NCI-H510A treated with DMSO at 0.1 percent for 48 hours (cell line): ENCODE measurements at places on chromosomes 3 and 15.
A peak's percentile ranks its signal among the peaks of the same experiment; 100 is the strongest.

GRCh38 chr15:60328852-60329443, 68.8 kb downstream of the ANXA2 start:
- DNase-seq = peak; percentile 12

DNA sequence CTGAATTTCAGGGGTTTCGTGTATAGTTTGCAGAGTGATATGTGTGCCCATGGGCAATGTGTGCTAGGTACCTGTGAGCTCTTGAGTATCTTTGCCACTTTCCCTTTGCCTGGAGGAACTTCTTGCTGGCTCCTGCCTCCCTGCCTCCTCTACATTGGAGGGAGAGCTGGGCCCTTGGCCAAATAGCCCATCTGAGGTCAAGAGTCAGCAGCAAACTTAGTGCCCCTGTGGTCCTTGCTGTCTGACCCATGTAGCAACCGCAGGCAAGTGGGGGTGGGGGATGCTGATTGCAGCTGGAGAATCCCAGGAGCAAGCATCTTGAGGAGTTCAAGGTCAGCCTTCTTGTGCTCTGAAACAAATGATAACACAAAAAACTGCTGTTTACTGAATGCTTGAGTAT, 5.4 kb upstream of the TBC1D21 start:
- DNase-seq = no peak

DNA sequence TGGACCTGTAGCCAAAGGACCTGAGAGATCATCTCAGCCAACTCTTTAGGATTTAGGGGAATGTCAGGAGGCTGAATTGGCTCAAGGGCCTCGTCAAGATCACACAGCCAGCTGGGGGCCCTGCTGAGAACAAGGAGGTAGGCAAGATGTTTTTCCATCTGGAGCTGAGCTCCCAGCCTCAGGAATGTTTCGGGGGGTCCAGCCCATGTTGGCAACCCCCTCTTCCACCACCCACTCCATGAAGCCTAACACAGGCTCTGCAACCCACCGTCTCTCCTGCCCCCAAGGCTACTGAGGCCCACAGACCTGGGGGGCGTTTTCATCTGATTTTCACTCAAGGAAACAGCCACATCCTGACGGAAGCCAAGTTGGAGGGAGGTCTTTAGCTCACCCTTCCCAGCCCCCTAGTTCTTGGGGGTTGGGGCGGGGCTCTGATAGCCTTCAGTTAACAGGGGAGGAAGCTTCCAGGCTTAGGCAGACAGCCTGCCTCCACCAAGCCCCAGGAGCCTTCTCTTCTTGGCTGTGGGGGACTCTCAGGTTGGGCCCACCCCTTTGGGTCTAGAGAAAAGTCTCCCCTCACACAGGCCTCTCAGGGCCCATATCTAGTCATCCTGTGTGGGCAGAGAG, 48.8 kb downstream of the EPHB3 start:
- DNase-seq = no peak

GRCh38 chr3:78856164-78856563, 911.6 kb downstream of the ROBO1 start:
- DNase-seq = no peak

GRCh38 chr3:186825294-186825821, 17.2 kb upstream of the ADIPOQ start:
- no peak for DNase-seq

GRCh38 chr3:193389335-193389734, 10.8 kb upstream of the ATP13A5 start:
- no peak for DNase-seq

GRCh38 chr15:42060797-42061196, 33.6 kb downstream of the PLA2G4D start:
- DNase-seq = no peak

- DNase-seq = no peak
Measured at GRCh38 chr3:23553353-23553752, 252.4 kb upstream of the UBE2E1 start.

DNA sequence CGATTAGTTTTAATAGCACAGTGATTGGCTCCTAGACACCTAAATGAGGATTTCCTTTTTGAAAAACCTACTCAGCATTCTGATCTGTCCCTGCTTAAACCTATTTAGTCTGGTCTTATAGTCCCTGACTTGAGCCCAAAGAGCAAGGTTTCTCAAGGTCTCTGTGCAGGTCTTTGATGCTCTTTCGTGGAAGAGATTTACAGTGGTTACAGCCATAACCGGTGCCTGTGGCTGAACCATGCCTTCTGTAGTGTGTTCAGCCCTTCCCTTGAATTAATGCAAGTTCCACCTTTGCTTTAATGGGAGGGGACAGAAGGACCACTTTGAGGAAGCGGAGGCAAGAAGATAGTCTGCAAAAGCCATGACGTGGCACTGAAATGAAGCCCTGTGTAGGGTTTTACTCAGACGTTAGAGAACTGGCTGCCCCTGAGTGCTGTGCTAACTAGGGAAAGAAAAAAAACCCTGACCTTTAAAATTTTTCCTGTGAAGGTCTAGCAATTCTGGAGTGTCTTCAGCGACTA, 43.0 kb downstream of the ZBTB38 start:
- DNase-seq = no peak

GRCh38 chr3:184058029-184058428, 5.2 kb downstream of the HTR3C start:
- no peak for DNase-seq

GRCh38 chr15:66805202-66805885, 103.3 kb downstream of the SMAD6 start:
- no peak for DNase-seq

DNA sequence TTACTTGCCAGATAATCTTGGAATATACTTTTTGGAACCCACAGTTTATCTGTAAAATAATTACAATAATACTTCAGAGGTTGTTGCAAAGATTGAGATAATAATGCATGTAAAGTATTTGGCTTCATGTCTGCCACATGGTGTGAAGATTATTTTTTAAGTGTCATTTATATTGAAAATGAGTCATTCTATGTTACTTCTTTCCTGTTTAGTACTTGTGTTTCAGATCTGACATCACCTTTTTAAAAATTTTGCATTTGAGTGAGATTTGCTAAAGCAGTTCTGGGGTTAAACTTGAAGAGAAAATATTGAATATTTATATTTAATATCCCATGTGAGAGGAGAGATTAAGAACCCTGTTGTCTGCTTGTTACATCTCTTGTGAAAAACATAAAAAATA, 31.2 kb downstream of the IQGAP1 start:
- no peak for DNase-seq

- DNase-seq = peak; percentile 90
Measured at GRCh38 chr15:90873998-90874605, 5.7 kb downstream of the FURIN start.

GRCh38 chr3:30855400-30856292, 38.8 kb downstream of the GADL1 start:
- no peak for DNase-seq

DNA sequence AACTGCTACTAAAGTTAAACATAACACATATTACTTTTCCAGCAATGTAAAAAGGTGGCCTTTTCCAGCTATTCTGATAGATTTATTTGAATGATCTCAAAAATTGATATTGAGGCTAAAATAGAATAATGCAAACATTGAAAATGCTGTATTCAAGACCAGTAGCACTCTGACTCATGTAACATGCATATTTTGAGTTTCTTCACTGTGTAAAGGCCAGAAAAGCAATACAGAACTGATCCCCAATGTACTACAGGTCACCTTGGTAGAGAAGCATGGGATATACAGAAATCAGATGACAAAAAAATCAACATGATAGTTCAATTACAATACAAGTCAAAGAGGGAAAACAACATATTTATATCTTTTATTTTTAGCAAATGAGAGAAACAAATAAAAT, 419.6 kb downstream of the DIPK2A start:
- no peak for DNase-seq

GRCh38 chr15:73838831-73839426, 34.4 kb upstream of the TBC1D21 start:
- no peak for DNase-seq

GRCh38 chr3:157135671-157136396, 24.1 kb downstream of the CCNL1 start:
- no peak for DNase-seq

DNA sequence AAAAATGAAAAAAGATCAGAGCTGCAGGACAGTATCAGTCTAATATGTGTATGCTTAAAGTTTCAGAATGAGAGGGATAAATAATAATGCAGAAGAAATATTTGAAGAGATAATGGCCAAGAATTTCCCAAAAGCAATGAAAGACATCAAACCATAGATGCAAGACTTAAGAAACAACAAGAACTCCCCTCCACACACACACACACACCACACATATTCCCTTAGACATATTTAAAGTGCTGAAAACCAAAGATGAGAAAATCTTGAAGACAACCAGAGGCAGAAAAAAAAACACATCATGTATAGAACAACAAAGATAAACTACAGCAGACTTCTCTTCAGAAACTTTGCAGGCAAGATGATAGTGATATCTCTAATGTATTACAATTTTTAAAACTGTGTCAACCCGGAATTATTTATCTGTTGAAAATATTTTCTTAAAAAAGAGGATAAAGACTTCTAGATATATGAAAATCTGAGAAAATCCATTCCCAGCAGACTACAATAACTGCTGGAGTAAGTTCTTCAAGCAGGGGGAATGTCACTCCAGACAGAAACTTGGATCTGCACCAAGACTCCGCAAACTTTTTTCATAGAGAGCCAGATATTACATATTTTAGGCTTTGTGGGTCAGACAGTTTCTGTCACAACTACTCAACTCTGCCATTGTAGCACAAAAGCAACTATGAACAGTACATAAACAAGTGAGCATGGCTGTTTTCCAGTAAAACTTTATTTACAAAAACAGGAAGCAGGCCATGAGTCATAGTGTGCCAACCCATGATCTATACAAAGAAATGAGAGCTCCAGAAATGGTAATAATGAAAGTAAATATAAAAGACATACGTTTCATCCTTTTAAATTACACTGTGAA, 223.4 kb upstream of the CGNL1 start:
- no peak for DNase-seq

- DNase-seq = no peak
Measured at GRCh38 chr15:62046078-62046743, 14.0 kb downstream of the VPS13C start.

GRCh38 chr3:99114565-99115291, 213.2 kb upstream of the DCBLD2 start:
- DNase-seq = no peak

DNA sequence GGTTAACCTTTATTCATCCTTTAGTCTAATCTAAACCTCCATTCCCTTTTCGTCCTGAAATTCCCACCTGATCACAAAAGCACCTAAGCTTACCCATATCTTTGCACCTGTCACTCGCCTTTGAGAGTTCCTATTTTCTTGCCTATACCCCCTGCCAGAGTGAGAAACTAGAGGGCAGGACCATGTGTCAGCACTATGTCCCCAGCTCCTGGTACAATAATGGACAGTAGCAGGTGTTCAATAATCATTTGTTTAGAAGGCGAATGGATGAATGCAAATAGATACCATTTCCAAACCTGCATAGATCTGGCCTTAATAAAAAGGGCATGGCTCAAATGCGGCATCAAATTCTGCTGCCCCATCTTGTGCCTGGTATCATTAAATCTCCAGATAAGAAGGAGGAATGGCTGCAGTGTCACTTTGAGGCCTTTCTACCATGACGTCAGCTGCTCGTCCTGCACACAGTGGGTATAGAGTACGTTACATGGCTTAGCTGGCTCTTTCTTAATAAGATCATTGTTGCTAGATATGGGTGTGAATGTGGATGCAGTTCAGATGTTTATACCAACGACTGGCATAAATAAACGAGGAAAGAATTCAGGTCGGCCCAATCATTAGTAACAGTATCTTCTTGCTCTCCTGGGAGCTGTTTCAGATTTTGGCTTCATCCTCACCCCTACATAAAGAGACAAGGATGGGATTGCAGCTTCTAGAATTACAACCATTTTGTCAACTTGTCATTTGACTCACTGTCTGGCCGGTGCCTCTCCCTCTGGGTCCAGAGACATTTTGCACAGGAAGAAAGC, 148.7 kb downstream of the RORA start:
- no peak for DNase-seq

GRCh38 chr3:30691249-30691880, 85.0 kb downstream of the TGFBR2 start:
- no peak for DNase-seq

- DNase-seq = no peak
Measured at GRCh38 chr3:160023476-160023875, 34.8 kb downstream of the IL12A start.

DNA sequence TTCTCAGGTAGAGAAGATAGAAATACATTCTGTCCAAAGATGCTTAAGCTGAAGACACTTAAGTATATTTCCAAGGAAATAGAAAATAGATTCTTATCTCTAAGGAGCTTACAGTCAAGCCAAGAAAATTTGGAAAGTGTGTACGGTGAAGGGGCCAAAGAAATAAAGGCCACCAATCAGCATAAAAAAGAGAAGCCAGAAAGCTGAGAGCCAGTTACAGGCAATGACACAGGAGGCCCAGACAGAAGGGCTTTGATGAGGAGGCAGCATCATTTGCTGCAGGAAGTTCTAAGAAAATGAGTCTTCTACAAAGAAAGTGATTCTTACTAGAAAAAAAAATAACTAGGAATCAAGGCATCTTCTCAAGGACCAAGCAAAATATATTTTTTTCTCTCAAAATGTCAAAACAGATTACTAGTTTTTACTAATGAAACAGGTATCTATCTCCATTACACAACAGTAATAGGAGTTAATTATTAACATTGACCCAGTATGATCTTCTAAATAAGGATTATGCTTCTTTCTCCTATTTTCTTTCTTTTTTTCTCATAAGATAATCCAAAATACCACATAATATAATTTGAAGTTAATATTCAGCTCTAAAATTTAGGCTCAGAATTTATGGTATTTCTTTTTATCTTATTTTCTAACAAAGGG, 82.1 kb upstream of the PHLDB2 start:
- no peak for DNase-seq

- DNase-seq = no peak
Measured at GRCh38 chr3:99817047-99817436, 620 bp upstream of the CMSS1 start.

DNA sequence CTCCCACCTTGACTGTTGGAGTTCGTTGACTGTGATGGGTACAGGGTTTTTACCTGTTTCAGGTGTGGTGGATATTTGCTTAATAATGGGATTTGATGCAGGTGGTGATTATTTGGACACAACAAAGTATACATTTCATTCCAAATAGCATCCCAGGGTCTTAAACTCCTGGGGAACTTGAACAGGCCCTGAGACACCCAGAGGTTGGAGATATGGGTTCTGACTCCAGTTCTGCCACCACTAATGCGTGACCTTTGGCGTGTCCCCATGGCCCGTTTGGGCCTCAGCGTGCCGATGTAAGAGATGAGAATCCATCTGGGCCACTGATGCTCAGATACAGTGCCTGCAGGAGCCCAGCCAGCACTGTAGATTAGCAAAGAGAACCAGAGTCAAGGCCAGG, 264.5 kb downstream of the EPHB1 start:
- no peak for DNase-seq

DNA sequence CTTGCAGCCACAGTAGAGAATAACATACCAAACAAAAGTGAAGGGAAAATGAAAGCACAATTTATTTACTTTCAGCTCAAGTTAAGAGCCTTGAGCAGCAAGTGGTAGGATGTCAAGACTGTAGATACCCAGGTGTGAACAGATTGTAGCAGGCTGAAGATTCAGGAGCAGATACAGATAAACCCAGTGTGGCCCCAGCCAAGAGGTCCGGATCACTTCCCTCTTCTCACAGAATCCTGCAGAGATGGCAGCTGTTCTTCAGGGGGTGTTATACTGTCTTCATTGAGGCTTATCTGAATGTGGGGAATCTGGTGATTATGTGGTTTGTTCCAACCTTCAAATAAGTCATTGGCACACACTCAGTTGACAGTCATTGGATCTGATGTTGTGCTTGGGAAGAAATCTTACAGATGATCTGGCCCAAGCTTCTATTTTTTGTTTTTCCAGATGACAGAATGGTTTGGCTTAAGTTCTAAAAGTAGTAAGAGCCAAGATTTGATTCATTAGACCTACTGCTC, 2.2 kb downstream of the STARD9 start:
- DNase-seq = no peak
